ENCODE measurements at places on chromosomes 1 and 21.

GRCh38 chr1:151131701-151132334 is 14.6 kb downstream of the SEMA6C start:
- DNase-seq, result no peak

- no peak for DNase-seq
Observed at GRCh38 chr21:46191257-46191685, 7.0 kb upstream of the SPATC1L start.

GRCh38 chr1:156608981-156609380 is 7.7 kb upstream of the GPATCH4 start:
- DNase-seq, result peak; percentile 34

GRCh38 chr1:218474128-218474527 is 129.0 kb downstream of the TGFB2 start:
- DNase-seq, result no peak

GRCh38 chr1:44808063-44808937 is at the start of gene BTBD19:
TSS of gene BTBD19 (plus strand) at chr1:44808523. CDS start at chr1:44808821, 298 bp downstream.
- DNase-seq, result peak; percentile 68

DNA sequence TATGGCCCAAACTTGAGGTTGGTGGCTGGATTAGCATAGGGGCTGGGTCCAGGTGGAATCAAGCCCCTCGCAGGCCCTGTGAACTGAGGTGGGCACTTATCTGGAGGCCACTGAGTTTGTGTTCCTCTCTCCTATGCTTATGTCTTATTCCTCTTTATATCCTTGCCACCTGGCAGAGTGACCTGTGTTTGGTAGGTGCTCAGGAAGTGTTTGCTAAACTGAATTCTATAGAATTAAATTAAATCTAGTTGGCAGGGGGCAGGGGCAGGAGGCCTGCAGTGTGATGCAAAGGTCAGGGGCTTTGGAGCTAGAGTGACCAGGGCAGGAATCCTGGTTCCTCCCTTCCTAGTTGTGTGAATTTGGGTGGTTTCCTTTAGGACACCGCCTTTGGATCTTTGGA is 1.1 kb upstream of the TMEM9 start:
- DNase-seq, result no peak

GRCh38 chr1:62997884-62998283 is 214.0 kb downstream of the ATG4C start:
- no peak for DNase-seq

DNA sequence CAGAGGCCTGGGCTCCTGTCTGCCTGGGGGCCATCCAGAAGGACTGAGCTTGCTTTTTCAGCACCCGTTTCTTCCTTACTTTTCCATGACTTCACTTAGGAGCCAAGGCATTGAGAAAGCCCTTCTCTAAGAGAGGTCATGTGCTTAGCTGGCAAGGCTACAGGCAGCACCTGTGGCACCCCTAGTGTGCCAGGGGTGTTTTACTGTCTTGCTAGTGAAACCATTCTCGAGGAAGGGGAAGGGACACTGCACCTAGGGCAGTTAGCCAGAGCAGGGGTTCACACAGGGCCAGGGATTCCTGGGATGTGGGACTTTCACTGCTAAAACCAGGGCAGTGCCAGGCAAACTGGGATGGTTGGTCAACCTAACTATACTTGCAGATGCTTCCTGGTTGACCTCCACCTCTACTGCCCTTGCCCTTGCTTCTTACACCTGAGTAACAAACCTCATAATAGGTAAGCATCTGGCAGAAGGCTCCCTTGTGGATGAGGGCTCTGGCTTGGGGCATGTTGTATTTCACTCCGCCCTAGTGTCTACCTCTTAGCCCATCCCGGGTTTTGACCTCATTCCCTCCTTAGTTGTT is 69.2 kb downstream of the NOS1AP start:
- no peak for DNase-seq

- no peak for DNase-seq
Observed at GRCh38 chr1:90841473-90841872, 124.4 kb upstream of the BARHL2 start.

DNA sequence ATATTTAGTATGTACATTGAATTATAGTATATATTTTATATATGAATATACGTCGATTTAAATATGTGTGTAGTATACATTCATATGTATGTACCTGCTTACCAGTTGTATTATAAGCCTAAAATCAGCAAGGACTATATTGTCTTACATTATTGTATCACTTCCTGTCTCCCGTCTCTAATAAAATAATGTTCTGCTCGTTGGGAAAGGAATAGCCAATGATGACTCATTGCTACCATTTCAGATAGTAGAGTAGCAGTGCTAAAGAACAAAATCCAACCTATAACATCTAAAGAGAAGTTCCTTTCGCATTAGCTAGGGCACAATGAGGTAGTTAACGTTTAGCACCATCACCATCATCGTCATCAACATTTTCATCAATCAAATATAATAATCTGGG is 39.9 kb upstream of the SMYD2 start:
- no peak for DNase-seq

DNA sequence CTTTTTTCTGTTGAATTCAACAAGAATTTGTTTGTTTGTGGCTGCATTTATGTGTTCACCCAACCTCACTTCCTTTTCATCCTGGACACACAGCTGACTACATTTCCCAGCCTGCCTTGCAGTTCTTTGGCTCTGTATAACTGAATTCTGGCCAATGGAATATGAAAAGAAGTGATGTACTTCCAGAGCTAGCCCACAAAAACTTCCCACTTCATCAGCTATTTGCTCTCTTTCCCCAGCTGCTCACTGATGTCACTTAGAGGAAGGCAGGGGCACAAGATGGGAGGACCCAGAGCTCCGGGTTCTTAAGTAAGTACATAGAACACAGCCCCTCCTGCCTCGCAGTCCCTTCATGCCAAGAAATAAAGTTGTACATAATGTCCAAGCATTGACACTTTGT is 235.0 kb upstream of the FGGY start:
- DNase-seq, result no peak

- DNase-seq, result no peak
Observed at GRCh38 chr1:93960641-93961147, 51.5 kb upstream of the GCLM start.

DNA sequence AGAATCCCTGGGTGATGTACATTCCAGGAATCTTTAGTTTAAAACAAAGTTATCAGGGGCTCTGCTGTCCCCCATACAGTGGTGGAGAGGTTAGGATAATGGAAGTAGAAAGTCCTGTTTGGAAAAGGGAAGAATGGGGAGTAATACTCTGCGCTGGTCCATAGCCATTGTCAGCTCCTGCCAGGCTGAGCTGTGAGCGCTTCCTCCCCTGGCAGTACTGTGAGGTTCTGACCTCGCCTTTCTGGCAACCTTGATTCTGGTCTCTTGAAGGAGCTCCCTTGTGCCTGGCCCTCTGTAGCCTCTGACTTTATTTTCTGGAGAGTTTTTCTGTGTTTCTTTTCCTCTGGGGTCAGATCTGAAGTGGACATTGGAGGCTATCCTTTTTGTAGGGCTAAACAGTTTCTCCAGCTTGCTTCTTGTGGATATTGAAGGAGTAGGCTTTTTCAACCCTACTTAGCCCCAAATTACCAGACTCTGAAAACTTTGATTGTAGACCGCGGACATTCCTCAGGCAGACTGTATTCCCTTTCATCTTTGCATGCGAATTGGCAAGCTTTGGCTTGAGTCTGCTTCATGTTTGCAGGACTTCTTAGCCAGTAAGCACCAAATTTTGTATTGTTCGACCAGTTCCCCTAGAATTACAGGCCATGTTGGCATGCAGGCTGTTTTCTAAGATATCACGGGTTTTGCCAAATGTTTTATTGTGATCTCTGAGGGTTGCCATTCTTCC is 13.8 kb downstream of the UBE4B start:
- DNase-seq, result no peak

DNA sequence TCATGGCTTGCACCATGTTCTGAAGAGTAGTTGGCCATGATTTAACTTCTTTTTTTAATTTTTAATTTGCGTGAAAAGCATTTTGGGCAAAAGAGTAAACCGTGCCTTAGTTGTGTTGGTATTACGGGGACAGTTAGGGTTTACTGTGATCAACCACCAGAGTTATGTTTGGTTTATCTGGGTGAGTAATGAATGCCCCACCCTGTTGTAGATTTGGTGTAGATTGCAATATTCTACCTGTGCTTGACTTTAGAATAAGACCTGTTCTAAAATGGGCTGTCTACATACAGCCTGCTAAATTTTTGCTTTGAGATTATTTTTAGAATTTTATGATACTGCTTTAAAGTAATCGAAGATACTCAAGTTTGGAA is 1.4 kb downstream of the USP25 start:
- no peak for DNase-seq

GRCh38 chr1:228956864-228957263 is 221.6 kb downstream of the RHOU start:
- no peak for DNase-seq

GRCh38 chr1:159943908-159944622 is 1.3 kb downstream of the IGSF9 start:
- DNase-seq, result no peak

- DNase-seq, result no peak
Observed at GRCh38 chr1:174352117-174352516, 95.6 kb upstream of the GPR52 start.

GRCh38 chr1:90840352-90840751 is 123.2 kb upstream of the BARHL2 start:
- no peak for DNase-seq

GRCh38 chr1:179753061-179753460 is 10.0 kb downstream of the FAM163A start:
- no peak for DNase-seq

- DNase-seq, result no peak
Observed at GRCh38 chr1:110048923-110049601, 14.6 kb downstream of the STRIP1 start.

DNA sequence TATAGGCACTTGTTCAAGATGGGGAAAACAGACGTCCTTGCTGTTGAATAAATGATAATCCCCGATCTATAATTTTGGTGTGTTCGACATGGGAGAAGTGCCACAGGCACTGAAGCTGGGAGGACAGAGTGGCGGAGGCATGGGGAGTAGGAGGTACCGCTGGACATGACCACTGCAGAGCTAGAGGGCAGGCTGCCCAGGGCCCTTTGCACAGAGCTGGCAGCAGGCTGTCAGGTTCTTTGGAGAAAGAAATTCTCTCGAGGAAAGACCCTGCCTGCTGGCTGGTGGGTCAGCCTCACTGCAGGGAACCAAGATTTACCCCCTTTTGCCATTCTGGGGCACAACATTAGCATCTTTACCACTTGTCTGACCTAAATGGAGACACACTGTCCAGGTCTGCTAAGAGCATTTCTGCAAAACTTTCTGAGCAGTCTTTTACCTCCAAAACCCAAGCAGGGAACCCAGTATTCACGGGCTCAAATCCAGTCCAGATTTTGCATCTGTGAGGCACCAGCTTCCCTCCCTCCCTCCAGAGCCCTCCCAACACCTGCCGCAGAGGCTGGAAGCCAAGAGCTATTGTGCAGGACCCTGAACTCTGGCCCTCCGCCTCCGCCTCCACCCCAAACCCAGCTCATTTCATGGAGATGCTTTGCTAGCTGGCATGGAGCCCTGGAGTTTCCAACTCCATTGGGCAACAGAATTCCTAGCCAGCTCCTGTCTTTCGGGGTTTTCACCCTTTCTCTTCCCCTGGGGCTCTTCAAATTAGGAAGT is 142.3 kb downstream of the PLXNA2 start:
- no peak for DNase-seq

DNA sequence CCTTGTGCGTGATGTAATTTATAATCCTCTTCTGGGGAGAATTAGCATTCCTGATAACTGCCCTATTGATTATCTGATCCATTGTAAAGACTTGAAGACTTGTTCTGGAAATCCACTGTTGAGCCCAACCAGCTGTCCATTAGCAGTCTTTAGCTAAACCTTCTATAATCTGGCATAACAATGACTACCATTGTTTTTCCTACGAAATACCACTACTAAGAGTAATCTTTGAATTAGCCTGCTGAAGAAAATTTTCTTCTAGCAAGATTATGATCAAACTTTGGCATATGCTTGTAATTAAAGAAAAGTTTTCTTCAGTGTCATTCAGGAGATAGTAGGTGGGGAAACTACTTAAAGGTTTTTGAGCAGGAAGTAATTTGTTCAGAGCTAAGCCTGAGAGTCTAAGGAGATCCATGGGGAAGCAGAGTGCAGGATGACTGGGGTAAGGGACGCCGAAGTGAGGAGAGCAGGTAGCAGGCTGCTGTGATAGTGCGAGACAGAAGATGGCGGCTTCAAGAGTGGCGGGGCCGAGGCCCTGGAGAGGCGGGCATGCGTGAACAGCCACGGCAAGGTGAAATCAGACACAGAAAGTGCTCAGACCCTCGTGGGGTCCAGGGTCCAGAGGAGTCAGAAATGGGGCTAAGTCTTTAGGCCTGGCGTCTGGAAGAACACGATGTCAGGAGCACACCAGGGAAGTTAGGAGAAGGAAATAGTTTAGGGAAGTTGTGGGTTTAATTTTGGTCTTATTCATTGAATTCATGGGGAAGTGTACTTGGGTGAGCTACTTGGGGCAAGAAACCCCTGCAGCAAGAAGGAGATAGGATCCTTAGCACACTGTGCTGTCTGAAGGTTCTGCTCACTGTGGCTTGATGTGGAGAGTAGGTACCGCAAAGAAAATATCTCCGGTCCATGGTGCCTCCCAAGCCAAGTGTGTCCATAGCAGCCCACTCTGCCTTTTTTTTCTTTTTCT is 112.6 kb upstream of the ADAR start:
- DNase-seq, result no peak

GRCh38 chr1:101820071-101820470 is 176.7 kb downstream of the OLFM3 start:
- no peak for DNase-seq

DNA sequence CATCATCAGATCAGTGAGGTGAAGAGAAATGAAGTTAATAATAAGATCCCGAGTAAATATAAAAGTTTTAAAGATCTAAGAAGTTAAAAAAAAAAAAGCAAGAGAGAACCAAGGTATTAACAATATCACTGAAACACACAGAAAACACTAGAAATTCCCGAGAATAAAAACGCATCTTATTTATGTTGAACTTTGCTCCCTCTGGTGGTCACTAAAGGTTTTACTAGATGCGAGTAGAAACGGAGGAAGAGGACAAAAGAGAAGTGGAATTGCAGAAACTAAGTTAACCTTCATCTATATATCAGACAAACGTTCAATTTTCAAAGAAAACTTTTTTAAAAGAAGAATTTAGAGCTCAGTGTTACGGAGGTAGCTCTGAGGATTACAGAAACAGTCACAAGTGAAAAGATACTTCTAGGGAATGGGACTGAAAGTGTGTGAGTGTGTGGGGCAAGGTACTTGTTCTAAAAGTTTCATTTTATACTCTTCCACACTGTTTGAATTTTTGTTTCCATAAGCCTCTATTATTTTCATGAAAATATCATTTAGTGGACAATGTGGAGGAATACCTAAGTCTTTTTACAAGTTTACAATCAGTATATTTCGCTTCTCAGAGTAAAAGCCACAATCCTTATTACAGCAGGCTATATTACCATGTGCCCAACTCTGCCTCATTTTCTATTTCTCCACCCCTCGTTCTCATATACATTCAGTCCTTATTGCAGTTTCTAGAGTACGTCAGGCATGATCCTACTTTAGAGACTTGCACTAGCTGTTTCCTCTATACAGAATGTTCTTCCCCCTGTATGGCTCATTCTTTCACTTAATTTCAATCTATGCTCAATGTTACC is 19.7 kb downstream of the ACBD6 start:
- DNase-seq, result no peak

Measured in stimulated activated CD8-positive, alpha-beta memory T cell treated with anti-CD3 and anti-CD28 coated beads, Interleukin-2, amount 100 ng/mL, for 48 hours (primary cell).